ENCODE measurements at places on chromosomes 13 and 19.
A peak's percentile ranks its signal among the peaks of the same experiment; 100 is the strongest.

- H3K4me1 ChIP-seq, result no peaks in the 10 kb centered on the region
- H3K36me3 ChIP-seq, result no peaks in the 10 kb centered on the region
- no peak overlapping the region for H3K27ac ChIP-seq
- no peak overlapping the region for H3K4me3 ChIP-seq
- H3K27me3 ChIP-seq, result peaks cover 79% of the 10 kb centered on the region
- no peak for DNase-seq
These were observed 3.5 kb upstream of the DOCK6 start for GRCh38 chr19:11265785-11266236.

GRCh38 chr19:1064661-1065605, 2.0 kb upstream of the ARHGAP45 start:
- no peaks in the 10 kb centered on the region for H3K27me3 ChIP-seq
- H3K4me3 ChIP-seq, result peak overlapping the region; percentile 66
- H3K27ac ChIP-seq, result peak overlapping the region; percentile 80
- DNase-seq, result peak; percentile 76
- peaks cover 15% of the 10 kb centered on the region for H3K36me3 ChIP-seq
- peaks cover 29% of the 10 kb centered on the region for H3K4me1 ChIP-seq

DNA sequence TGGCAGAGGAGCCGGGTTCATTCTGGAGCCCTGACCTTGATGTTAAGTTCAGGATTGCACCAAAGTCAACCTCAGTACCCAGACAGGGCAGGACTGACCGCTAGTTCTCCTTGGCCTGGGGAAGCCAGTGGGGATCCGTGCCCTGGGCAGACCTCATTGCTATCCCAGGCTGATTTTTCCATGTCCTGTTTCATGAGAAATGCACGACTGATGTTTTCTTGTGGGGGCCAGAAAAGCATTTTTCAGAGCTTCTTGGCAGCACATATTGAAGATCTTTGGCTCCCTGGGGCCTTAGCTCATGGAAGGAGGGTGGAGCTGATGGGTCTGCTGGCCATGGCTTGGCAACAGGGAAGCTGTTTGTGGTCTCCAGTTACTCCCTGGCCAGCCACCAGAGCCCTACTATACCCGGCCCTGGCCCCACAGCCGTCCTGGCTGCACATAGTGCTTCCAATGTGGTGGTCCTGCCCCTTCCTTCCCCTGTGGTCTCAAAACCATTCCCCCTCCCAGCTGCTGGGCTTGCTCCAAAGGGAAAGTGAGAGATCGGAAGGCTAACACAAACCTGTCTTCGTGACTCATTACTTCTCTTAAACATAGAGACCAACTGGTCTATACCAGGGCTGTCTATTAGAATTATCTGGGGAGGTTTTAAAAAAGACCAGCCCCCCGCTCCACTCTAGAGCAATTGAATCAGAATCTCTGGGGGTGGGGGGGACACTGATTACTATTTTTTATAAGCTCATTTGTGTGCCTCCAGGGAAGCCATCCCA, 11.2 kb downstream of the IL17D start:
- H3K36me3 ChIP-seq, result no peaks in the 10 kb centered on the region
- DNase-seq, result no peak
- peaks cover 14% of the 10 kb centered on the region for H3K27me3 ChIP-seq
- no peak overlapping the region for H3K4me3 ChIP-seq
- H3K27ac ChIP-seq, result no peak overlapping the region

GRCh38 chr13:29918845-29919244, 68.4 kb upstream of the UBL3 start:
- DNase-seq, result no peak
- H3K4me1 ChIP-seq, result peaks cover 21% of the 10 kb centered on the region
- H3K27me3 ChIP-seq, result no peaks in the 10 kb centered on the region
- H3K27ac ChIP-seq, result no peak overlapping the region
- no peak overlapping the region for H3K4me3 ChIP-seq

Measured in T-helper 2 cell treated with Interferon-gamma antibody and Interleukin-4, amounts not matched to agents 5 μg/mL and 100 μg/mL, for 36 hours (primary cell).